HFFc6 (cell line): ENCODE measurements at places on chromosomes 7 and 10.

- DNase-seq = peak; percentile 85
Measured at GRCh38 chr10:24465891-24466818, 257.2 kb downstream of the KIAA1217 start.

DNA sequence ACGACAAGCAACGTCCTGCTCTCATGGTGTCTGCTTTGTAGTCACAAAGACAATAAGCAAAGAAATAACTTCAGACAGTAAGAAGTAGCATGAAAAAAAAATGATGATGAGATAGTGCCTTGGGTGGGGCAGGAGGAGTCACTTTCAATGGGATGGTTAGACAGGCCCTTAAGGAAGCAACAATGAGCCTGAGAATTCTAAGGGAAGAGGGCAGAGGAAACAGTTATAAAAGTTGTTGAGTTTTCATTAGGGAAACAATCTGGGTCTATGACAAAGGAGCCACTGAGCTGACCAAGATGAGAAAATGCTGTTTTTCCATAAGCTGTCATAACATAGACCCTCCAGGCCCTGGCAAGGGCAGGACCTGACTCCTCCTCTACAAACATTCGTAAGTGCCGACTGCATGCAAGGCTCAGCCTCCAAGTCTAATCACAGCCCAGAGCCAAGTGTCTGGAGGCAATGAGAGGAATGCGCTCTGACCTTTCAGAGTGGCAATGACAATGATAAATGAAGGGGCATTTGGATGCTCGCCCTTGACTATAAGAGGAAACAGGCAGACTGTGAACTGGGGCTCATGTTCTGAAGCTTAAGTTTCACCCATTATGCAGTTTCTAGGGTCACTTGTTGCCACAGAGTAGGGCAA is 43.7 kb downstream of the PPP1R3C start:
- DNase-seq = peak; percentile 41

DNA sequence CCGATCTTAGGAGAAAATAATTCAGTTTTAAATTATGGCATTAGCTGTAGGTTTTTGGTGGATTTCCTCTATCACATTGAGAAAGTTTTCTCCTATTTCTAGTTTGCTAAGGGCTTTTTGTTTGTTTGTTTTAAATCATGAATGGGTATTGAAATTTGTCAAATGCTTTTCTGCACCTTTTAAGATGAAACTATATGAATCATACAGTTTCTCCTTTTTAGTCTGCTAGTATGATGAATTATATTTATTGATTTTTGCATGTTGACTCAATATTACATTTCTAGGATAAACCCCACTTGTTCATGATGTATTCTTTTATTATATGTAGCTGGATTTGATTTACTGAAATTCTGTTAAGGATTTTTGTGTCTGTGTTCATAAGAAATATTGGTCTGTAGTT is 70.3 kb upstream of the PIP4K2A start:
- DNase-seq = no peak

DNA sequence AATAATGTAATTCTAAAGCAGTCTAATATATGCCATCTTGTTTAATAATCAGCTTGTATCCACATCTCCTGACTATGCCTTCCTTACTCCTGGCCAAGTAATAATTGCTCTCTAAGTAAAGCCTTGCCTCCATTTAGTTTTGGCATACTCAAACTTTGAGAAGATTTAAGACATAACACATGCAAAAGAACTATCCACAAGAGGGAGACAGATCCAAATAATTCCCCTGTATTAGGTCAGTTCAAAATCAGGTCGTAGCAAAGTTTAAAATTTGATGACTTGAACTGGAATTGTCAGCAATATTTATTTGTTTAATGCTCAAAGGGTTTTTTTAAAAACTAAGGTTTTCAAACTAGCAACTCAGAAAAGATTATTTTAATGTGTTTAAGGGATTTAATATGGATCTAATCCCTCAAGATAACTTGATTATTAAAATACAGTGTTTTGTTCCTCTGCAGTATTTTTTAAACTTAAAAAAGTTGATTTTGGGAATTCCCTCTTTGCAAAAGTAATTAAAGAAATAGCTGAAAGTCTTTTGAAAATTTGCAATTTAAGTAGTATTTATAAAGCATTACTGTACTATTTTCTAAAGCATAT is 95.3 kb downstream of the HDAC9 start:
- DNase-seq = peak; percentile 48

- DNase-seq = peak; percentile 76
Measured at GRCh38 chr7:84524714-84525694, 330.4 kb upstream of the SEMA3A start.

- DNase-seq = no peak
Measured at GRCh38 chr10:73246322-73246645, 771 bp downstream of the DNAJC9 start.

GRCh38 chr10:70277396-70278030 is 6.3 kb downstream of the NPFFR1 start:
- DNase-seq = no peak

GRCh38 chr7:96284835-96285234 is 37.1 kb downstream of the SLC25A13 start:
- DNase-seq = no peak

DNA sequence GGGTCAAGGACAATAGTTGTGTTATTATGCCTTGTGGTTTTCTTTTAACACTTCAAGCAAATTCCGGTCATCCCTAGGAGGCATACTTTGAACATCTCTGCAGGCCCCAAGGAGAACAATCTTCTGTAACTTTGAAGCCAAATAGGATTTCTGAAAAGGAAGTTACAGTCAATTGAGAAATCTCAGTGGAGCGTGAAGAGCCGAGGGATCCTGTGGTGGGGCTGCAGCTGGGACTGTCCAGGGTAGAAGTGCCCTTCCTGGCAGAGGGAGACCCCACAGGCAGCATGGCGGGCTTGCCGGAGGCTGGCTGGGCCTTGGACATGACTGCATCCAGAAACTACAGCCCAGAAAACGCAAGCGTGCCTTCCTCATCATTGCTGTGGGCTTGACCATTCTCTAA is 179.7 kb downstream of the PTPN20 start:
- DNase-seq = no peak

DNA sequence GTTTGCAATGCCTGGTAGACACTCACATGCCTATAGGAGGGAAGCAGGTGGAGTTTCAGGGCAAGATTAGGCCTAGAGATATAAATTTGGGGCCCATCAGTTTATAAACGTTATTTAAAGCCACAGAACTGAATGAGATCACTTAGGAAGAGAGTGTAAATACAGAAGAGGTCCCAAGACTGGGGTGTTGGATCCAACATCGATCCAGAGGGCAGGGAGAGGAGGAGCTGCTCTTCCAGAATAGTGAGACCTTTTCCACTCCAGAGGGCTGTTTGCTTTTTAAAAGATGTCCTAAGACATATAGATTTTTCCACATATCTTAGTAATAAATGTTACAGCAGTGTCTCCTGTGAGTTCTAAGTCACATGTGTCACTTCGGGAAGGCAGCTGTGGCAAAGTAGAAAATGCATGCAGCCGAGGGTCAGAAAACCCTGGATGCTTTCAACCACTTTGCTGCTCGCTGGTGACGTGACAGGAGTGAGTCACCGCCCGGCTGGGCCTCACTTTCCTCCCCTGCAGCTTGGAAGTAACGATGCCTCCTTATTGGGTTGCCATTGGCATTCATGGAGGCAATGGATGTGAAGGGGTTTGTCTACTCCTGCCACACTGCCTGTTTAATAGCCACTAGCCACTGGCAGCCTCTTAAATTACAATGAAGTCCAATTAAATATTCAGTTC is 95.4 kb downstream of the TRIL start:
- DNase-seq = no peak
